Neural progenitor cell (in vitro differentiated cells): ENCODE measurements at places on chromosomes 13 and 19. TPM values are rescaled to one million over a fixed set of nuclear protein-coding genes. Genes with fewer than 3 reads are reported as not detected.

FXYD7 gene
- total RNA-seq = 0.13 and 0.56 TPM in 2 replicates

CGB5 gene
- not detected in 2 replicates for total RNA-seq

GIPR gene
- total RNA-seq = not detected in 2 replicates

GRIN2D gene
- total RNA-seq = 0.28 and 0.45 TPM in 2 replicates

KLK1 gene
- not detected in 2 replicates for total RNA-seq

SSBP4 gene
- 21.1 and 50.5 TPM in 2 replicates for total RNA-seq

KLK2 gene
- not detected in 2 replicates for total RNA-seq

APC2 gene
- total RNA-seq = 1.3 and 12.2 TPM in 2 replicates

ARRDC5 gene
- not detected in 2 replicates for total RNA-seq

VSIG10L gene
- 2.7 and 6.0 TPM in 2 replicates for total RNA-seq

- peak within 1 kb of the TSS; percentile 99 for H3K4me3 ChIP-seq
- peak within 1 kb of the TSS; percentile 88 for H3K27ac ChIP-seq
- H3K27me3 ChIP-seq = no peaks in the 10 kb centered on the region
- H3K36me3 ChIP-seq = no peaks in the 10 kb centered on the region
- DNase-seq = peak; percentile 49
Measured at GRCh38 chr19:531753-532560, at the start of gene CDC34. CDC34 (plus strand) TSS chr19:531760; CDS start chr19:531932, 172 bp downstream.

GRCh38 chr13:67080351-67080750 lies 149.8 kb downstream of the PCDH9 start:
- H3K4me3 ChIP-seq = no peak overlapping the region
- no peaks in the 10 kb centered on the region for H3K27me3 ChIP-seq
- no peaks in the 10 kb centered on the region for H3K36me3 ChIP-seq
- no peak overlapping the region for H3K27ac ChIP-seq

- no peak overlapping the region for H3K27ac ChIP-seq
- no peaks in the 10 kb centered on the region for H3K36me3 ChIP-seq
- H3K4me3 ChIP-seq = no peak overlapping the region
- H3K27me3 ChIP-seq = no peaks in the 10 kb centered on the region
Measured at GRCh38 chr13:79457948-79458347, 23.0 kb upstream of the NDFIP2 start.

DNA sequence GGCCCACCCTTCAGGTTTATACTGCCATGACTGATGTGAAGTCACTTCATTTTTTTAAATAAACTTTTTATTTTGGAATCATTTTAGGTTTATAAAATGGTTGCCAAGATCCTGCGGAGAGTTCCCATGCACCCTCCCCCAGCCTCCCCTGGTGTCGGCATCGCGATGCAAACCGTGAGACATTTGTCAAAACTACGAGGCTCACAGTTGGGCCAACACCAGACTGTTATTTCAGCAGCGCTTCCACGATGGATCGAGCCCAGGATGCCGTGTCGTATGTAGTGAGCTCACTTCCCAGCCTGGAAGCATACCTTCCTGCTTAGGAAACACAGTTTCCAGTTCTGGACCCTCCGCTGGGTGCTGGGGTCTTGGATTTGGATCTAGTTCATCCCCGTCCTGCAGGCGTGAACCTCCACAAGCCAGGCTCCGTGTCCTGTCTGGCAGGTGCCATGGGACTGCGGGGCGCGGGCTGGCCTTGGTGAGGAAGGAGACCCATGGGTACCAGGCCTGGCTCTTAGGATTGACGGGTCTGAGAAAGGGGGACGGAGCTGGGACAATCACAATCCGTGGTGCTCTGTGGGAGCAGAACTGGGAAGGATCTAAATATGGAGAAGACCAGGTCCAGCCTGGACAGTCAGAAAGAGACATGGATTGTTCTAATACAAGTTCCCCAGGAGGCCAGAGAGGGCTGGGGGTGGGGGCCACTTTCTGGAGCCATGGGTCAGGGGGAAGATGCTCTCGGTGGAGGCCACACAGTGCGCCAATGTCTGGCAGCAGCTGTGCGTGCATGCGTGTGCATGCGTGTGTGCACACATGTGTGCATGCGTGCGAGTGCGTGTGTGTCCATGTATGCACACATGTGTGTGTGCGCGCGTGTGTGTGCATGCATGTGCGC lies 2.4 kb upstream of the SBK2 start:
- H3K4me3 ChIP-seq = no peak overlapping the region
- no peak for DNase-seq
- peaks cover 12% of the 10 kb centered on the region for H3K4me1 ChIP-seq
- no peaks in the 10 kb centered on the region for H3K27me3 ChIP-seq

DNA sequence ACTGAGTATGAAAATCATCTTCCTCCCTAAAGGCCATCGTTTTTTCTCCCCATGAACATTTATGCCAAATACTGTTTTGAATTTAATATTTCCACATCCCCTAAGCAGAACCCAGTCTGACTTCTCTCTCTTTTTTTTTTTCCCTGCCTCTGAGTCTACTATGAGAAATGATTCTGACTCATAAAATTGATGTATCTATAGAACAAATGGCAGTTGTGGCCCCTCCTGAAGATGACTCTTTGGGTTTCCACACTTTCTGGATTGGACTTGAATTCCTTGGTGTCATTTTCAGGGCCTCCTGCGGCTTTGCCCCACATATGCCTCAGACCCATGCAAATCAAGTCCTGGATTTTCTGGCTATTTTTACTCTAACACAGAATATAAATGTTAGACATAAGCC lies 22.7 kb upstream of the NAXD start:
- no peaks in the 10 kb centered on the region for H3K4me1 ChIP-seq
- H3K4me3 ChIP-seq = no peak overlapping the region
- H3K27ac ChIP-seq = no peak overlapping the region
- no peaks in the 10 kb centered on the region for H3K36me3 ChIP-seq
- H3K27me3 ChIP-seq = no peaks in the 10 kb centered on the region

- no peaks in the 10 kb centered on the region for H3K4me1 ChIP-seq
- no peaks in the 10 kb centered on the region for H3K27me3 ChIP-seq
- DNase-seq = peak; percentile 8
Measured at GRCh38 chr13:109400624-109401257, 385.6 kb downstream of the IRS2 start.

DNA sequence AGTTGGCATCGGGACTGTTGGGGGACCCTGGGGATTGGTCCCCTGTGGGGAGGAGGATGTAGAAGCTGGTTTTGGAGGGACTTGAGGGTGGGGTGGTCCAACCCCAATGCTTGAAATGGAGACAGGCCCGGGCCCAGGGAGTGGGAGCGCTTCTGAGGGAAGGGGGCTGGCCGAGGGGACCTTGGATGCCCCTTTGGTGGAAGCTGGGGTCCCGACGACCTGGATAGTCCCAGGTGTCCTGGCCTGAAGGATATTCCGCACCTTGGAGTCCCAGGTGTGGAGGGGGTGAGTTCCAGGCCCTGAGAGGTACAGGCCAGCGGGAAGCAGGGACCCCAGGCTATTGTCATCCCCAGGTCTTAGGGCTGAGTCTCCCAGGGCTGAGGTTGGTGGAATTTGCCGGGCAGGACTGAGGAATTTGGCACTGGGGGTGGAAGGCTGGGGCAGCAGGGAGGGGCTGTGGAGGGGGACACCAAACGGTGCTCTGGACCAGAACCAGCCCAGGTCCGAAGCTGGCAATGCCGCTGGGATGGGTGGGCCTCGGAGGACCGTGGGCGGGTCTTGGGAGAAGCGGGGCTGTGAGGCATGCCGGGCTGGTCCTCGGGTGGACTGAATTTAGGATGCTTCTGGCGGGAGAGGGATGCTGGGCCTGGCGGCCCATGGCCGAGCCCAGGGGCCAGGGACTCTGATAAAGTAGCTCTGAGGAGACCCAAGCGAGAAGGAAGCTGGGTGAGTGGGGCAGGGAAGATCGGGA lies 1.8 kb downstream of the HDGFL2 start:
- peak; percentile 65 for DNase-seq
- H3K27ac ChIP-seq = peak overlapping the region; percentile 36
- H3K27me3 ChIP-seq = no peaks in the 10 kb centered on the region
- no peaks in the 10 kb centered on the region for H3K36me3 ChIP-seq

GRCh38 chr19:57190301-57190700 lies 999 bp upstream of the ZNF264 start:
- H3K4me3 ChIP-seq = peak overlapping the region; percentile 92
- no peaks in the 10 kb centered on the region for H3K27me3 ChIP-seq
- H3K27ac ChIP-seq = no peak overlapping the region
- peaks cover 6% of the 10 kb centered on the region for H3K36me3 ChIP-seq
- H3K4me1 ChIP-seq = peaks cover 8% of the 10 kb centered on the region

GRCh38 chr13:40389081-40389641 lies 277.3 kb downstream of the FOXO1 start:
- peaks cover 33% of the 10 kb centered on the region for H3K4me1 ChIP-seq
- no peak for DNase-seq
